Bronchial epithelial cell (primary cell): ENCODE measurements at places on chromosomes 16 and 17. TPM values are rescaled to one million over a fixed set of nuclear protein-coding genes. Genes with fewer than 3 reads are reported as not detected.

GRCh38 chr16:80614908-80615671 is 74.3 kb downstream of the DYNLRB2 start:
- peak; percentile 61 for DNase-seq

DNA sequence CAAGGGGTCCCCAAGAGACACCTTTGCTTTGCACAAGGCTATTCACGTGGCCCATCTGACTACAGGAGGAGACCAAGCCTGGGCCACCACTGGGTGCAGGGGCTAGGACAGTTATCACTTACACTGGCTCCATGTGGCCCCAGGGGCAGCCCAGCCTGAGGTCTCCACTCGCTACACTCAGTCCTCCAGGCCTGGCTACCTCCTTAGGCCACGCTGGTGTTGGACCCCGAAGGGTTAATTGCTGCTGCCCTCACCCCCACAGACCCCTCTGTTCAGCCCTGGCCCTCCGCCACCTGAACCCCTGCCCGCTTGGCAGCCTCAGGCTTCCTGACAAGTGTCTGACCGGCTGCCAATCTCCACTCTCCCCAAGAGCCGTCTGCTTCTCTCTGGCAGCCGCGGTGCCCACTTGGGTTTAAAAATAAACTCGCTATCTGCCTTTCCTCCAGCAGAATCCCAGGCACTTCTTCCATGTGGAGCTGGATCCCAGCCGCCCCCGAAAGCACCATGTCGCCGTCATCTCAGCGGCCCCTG is 27.8 kb downstream of the ADAM11 start:
- no peak for DNase-seq

GRCh38 chr17:50113624-50114320 is 16.2 kb downstream of the SAMD14 start:
- DNase-seq: no peak

DNA sequence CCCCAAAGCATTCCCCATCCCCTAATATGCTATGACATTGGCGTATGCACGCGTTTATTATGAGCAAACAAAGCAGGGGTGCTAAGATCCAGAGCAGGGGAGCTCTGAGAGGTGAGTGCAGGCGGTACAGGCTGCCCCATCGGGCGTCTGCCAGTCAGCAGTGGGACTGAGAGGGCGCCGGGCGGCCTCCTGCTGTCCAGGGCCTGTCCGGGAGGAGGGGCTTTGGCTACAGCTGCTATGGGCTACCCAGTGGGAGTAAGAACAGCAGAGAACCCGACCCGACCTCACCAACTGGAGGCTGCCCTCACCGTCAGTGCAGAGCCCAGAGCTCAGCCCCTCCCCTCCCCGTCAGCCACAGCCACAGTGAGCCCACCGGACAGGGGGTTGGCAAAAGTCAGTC is 18.5 kb upstream of the AATK start:
- DNase-seq: no peak

GRCh38 chr17:46885415-46886309 is 34.3 kb downstream of the WNT9B start:
- no peak for DNase-seq

DNA sequence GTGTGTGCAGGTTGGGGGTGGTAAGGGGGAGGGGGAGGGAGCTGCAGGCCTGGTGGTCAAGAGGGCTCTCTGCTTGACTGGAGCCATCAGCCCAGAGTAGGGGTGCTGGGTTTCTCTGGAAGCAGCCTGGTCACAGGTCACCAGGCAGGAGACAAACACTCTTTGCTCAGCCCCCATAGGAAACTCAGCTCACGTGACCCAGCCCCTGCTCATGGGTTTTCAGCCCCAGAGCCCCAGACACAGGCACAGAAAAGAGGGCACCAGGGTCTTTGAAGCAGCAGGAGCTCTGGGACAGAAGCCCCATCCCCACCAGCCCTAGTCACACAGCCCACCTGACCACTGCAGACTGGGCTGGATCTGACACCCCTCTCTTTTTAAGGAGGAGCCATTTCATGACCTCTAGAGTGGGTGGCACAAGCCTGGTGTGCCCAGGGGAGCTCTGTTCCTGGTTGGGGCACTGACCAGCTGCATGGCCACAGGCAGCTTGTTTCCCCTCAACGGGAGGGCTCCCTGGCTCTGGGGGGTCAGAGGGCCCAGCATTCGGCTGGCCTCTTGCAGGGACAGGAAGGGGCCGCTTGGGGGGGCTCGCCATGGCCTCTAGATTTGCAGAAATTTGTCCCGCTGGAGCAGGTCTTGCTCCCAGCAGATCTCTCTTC is 13.8 kb upstream of the CD79B start:
- DNase-seq: no peak

DNA sequence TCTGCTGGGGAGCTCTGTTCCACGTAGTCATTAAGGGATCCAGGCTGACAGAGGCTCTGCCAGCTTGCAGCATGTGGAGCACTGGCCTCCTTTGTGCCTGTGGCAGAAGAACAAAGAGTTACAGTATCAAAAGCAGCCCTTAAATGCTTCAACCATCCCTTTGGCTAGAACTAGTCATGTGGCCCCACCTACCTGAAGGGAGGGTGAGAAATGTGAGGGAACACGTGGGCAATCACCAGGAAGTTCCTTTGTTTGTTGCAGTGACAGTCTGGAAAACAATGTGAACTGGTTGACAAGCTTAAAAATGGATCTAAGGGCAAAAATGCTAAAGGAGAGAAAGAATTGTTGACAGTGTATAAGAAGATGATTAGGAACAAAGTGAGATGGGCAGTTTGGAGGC is 290.4 kb upstream of the HSBP1 start:
- peak; percentile 30 for DNase-seq

The TPPP3 gene
- 0.13 TPM in 1 of 2 replicates, not detected in the other for total RNA-seq

DNA sequence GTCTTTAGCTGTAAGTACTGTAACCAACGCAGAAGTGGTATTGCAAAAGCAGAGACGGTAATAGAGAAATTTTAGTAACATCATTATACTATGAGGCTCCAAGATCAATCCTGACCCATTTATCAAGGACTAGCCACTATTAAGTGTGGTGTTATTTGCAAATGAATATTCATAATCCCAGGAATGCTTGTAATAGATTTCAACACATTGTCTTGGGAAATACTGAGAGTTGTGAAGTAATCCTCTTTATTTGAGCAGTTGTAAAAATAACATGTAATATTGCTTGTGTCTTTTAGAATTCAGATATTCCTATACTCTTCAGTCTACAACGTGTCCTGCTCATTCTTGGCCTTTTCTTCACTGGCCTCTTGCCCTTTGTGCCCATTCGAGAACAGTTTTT is 46.4 kb downstream of the GDPD1 start:
- peak; percentile 15 for DNase-seq

DNA sequence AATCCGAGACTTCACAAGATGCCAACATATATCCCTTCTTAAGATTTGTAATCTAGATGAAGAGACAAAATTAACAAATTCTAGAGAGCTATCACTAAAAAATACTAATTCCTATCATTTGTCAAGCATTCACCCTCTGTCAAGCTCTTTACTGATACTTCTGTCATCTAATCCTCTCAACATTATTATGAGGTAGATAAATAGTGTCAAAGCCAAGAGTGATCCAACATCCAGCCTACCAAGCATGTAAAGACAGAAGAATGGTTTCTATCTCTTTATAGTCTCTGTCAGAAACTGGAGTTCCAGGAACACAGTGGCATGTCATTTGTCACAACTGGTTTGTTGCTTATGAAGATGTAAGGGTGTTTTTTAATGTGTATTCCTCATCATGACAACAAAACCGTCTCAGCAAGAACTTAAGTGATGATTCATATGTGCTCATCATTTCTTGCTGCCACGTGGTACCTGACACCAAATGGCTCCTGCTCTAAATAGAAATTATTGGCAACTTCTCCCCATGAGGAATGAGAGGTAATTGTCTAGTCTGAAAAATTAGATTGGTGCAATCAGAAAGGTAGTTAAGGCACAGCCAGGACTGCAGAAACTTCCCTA is 196.8 kb downstream of the TOX3 start:
- no peak for DNase-seq

The CASKIN2 gene
- total RNA-seq: 3.9 and 5.0 TPM in 2 replicates

DNA sequence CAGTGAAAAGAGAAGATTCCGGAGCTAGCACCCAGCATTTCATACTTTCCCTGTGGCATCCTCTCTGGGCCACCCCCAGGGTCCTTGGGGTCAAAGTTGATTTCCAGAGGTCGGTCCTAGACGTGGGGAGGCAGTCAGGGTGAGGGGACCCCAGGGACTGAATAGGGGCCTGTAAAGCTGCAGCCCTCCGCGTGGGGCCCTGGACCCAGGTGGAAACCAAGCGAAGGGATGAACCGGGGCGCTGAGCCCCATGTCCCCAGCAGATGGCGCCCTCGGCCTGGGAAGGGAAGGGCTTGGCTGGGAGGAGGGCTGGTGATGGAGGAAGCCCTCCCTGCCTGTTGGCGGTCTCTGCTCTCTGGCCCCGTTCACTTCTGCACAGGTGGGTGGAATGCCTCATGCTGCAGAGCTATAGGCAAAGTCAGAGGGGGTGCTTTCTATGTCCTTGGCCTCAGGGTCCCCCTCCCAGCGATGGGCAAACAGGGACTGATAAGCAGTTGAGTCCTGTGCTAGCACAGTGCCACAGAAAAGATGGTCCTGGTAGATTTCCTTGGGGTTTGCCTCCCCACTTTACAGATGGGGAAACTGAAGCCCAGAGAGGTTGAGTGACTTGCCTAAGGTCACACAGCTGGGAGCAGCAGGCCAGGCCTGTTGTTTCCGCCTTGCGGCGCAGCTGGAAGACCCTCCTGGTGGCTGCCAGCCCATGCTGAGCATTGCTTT is 163.4 kb upstream of the CIBAR2 start:
- DNase-seq: peak; percentile 28

DNA sequence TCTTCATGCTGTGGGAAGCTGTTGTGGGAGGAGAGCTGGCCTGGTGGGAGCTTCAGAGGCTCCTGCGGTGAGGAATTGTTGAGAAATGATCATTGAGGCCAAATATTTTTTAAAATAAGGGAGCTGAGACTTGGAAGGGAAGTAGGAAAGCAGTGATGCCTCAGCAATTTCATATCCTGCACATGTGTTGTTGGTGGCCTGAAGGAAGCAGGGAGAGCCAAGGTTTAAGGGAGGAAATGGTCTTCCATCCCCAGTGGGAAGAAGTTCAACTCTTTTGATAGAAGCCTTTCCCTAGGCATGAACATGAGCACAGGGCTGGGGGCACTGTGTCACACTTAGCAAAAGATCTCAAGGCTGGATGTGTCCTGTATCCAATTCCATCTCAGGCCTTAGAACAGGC is at the start of gene CCL14:
Gene CCL14, minus strand, starts transcription at position 87 of the 400 bp plus-strand sequence. Its CDS starts 80 bp downstream, at position 7.
- no peak for DNase-seq

The RAB40B gene
- 3.4 and 4.9 TPM in 2 replicates for total RNA-seq

The PYDC1 gene
- not detected in 2 replicates for total RNA-seq

The HS3ST3B1 gene
- total RNA-seq: 0.26 and 0.53 TPM in 2 replicates

GRCh38 chr17:76682296-76682695 is 28.5 kb downstream of the MXRA7 start:
- DNase-seq: no peak

The KRT9 gene
- total RNA-seq: 0.26 and 0.51 TPM in 2 replicates

The HSD17B1 gene
- total RNA-seq: 7.4 and 22.8 TPM in 2 replicates

DNA sequence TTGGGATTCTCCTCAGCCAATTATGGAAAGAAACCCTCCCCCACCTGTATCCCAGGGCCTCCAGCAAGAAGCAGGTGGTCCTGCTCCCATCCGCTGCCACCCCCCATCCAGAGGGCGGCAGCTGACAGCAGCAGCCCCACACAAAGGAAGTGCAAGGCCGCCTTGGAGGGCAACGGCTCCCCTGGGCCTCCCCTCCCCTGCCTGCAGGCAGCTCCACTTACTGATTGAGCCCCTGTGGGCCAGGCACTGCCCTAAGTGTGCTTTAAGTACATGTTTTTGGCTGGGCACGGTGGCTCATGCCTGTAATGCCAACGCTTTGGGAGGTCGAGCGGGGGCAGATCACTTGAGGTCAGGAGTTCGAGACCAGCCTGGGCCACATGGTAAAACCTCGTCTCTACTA is 257.6 kb downstream of the PARN start:
- DNase-seq: no peak
